B cell (primary cell): ENCODE measurements at places on chromosomes 5 and 9.

GRCh38 chr5:172887692-172888091 lies 53.6 kb downstream of the ERGIC1 start:
- no peak for DNase-seq

GRCh38 chr9:91655215-91655614 lies 231.6 kb upstream of the NFIL3 start:
- no peak for DNase-seq

GRCh38 chr5:54180630-54181031 lies 129.7 kb downstream of the ARL15 start:
- no peak for DNase-seq

GRCh38 chr9:72955126-72955455 lies 2.2 kb upstream of the ALDH1A1 start:
- no peak for DNase-seq

DNA sequence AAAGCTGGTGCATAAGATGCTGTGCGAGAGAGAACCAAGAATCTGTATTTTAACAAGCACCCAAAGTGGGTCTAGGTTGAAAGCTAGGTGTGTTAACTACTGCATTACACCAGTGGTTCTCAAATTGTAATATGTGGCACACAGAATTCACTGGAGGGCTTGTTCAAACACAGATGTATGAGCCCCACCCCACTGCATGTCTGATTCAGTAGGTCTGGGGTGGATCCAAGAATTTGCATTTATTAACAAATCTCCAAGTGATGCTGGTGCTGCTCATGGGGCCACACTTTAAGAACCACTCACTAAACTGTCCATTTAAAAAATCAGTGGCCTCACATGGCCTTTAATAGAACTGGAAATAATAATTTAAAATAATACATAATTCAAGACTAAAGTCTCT lies 40.4 kb downstream of the LPAR1 start:
- no peak for DNase-seq

DNA sequence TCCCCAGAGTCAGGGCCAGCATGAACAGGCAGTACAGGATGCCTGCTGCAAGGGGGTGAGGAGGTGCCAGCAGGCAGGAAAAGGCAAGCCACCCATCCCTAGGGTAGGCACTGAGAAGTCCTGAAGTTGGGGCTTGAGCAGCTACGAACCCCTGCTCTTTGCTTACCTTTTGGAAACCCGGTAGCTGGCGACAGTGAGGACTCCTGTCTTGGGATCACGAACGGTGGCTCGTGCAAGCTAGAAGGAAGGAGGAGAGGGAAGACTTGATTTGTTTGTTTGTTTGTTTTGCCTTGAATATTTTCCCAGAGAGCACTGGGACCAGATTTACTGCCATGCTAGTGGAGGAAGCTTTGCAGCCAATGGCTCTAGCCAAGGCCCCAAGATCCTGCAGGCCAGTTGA lies 23.7 kb downstream of the P4HA2 start:
- DNase-seq = no peak

DNA sequence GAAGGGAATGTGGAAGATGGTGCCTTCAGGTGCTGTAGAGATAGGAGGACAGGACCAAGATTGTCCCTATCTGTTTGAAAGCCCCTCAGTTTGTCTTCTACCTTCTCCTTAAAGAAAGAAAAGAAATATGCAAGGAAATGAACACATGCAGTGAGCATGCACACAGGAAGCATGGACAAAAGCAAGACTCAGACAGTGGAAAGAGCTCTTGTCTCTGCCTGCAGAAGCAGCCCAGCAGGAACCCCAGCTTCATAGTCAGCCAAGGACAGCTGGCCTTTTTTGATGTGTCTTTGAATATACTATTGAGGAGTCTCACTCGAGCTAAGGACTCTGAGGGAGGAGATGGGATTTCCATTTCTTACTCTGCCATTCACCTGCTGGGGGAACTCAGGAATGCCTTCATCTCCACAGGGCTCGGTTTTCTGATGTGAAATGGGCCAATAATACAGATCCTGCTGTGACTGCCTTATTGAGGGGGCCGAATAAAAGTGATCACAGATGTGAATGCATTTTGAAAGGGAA lies 132.5 kb upstream of the ADRA1B start:
- DNase-seq = no peak
